ENCODE measurements at places on chromosomes 6 and 20. TPM values are rescaled to one million over a fixed set of nuclear protein-coding genes. Genes with fewer than 3 reads are reported as not detected.
A peak's percentile ranks its signal among the peaks of the same experiment; 100 is the strongest.

FAM83B gene
- total RNA-seq: not detected

KIF25 gene
- total RNA-seq: not detected

FAM184A gene
- total RNA-seq: not detected

GPR63 gene
- total RNA-seq: 0.11 TPM

PROCR gene
- 44.3 TPM for total RNA-seq

BFSP1 gene
- total RNA-seq: 0.32 TPM

PEX3 gene
- 20.1 TPM for total RNA-seq

MAK gene
- total RNA-seq: not detected

PRSS16 gene
- not detected for total RNA-seq

BPIFB4 gene
- total RNA-seq: not detected

DNA sequence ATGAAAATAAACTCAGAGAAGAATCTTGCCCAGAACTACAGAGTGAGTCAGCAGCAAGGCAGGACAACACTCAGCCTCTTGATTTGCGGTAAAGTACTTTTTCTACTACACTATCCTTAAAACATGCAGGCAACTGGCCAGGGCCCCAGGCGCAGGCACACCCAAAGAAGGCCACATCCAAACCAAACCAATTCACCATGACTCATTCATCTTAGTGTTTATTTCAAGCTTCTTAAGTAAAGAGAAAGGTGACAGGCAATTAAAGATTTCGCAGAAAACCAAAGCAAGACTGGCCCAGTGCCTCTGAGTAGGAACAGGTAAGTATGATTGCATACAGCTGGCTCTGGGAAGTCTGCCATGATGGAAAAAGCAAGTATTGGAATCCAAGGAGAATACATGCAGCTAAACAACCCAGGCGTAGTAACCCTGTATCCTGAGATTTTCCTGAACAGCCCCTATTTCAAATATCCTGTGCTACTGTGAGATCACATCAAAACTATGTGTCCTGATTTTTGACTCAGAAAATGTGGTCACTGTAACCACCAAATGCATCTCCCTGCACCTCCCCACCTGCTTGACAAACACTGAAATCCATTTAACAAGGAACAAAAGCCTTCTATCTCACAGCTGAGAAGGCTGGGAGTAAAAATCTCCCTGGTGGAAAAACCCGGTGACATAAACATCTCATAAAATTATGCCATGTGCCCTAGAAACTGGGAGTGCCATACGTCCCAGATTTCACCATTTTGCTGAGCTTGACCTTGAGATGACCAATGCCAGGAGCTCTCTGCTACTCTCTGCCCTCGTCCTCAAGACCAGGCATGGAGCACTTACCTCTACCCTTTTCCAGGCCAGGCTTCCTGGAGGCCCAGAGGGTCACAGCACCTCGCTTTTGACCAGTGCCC is 12.4 kb downstream of the WFDC3 start:
- DNase-seq: peak; percentile 98

DNA sequence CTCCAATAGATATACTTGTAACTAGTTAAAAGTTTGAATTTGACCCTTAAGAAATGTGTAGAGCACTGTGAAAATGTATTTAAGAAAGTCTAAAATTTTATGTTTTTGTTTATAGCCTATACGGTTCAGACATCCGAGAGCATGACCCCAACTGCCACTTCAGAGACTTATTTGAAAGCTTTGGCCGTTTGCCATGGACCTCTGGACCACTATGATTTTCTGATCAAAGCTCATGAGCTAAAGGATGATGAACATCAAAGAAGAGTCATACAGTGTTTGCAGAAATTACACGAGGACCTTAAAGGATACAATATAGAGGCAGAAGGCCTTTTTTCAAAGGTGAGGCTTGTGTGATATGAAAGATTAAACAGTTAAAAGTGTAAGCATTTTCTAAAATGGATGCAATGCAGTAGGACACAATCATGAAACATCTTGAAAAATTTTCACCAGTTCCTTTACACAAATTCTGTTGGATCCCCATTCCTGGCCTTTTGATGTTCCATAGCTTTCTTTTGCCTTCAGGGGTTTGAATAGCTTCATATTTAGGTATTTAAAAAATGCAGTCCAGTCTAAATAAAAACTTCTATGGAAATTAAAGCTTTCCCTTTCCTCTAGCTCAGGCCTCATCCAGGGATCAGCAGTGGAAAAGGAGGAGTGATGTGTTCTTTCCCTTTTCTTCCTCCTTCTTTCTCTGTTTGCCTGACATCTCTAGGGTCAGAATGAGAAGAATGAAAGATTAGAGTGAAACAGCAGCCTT is 29.0 kb downstream of the AFG1L start:
- DNase-seq: no peak

DNA sequence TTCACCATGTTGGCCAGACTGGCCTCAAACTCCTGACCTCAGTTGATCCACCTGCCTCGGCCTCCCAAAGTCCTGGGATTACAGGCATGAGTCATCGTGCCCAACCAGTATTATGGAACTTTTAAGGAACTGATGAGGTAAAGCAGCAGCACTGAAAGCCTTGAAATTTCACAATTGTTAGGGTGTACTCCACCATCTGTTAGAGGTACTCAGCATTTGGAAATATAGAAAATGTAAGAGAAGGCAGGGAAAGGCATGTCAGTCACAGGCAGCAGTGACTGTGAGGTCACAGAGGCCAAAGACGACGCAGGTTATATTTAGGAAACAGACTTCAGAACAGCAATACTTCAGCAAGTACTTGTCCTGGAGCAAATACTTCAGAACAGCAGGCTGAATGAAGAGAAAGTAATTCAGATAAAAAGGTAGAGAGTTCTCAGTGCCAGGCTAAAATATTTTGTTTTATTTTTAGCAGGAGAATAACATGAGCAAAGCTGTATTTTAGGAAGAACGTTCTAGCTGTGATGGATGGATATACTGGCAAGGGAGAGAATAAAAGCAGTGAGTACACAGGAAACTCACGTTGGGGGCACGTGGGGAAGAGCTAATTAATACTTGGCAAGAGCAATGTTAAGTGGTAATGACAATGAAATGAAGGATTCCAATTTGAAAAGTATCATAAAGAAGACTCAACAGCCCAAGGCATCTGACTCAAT is 67.2 kb downstream of the DTNBP1 start:
- no peak for DNase-seq

DNA sequence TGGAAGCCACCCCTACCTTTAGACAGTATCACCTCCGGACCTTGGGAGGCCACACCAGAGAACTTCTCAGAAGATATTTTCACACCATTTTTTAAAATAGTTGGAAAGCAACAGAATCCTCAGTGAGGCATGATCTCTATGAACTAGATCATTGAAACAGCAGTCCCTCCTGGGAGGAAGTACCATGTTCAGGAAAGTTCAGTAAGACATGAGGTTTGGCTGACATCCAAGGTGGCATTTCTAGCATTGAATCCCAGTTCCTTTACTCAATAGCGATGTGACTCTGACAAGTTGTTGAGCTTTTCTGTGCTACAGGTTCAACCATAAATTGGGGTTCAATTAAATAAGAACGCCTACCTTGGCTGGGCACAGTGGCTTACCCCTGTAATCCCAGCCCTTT is 169.0 kb downstream of the TBC1D7 start:
- DNase-seq: no peak

DNA sequence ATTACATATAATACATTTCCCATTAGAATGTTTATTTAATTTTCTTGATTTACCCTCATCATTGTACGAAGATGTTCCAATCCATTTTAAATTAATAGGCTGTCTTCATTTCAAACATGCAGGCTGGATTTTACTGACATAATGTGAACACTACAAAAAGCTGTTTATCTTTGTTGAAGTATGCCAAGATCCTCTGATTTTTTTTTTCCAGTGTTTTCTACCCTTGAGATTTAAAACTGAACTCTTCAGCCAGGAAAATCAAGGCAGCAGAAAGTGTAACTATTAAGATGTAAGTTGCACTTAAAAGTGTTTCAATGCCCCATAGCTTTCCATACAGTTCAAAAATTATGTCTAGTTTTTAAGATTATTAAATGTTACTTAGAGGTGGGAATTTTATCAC is 43.5 kb downstream of the PRKN start:
- no peak for DNase-seq

DNA sequence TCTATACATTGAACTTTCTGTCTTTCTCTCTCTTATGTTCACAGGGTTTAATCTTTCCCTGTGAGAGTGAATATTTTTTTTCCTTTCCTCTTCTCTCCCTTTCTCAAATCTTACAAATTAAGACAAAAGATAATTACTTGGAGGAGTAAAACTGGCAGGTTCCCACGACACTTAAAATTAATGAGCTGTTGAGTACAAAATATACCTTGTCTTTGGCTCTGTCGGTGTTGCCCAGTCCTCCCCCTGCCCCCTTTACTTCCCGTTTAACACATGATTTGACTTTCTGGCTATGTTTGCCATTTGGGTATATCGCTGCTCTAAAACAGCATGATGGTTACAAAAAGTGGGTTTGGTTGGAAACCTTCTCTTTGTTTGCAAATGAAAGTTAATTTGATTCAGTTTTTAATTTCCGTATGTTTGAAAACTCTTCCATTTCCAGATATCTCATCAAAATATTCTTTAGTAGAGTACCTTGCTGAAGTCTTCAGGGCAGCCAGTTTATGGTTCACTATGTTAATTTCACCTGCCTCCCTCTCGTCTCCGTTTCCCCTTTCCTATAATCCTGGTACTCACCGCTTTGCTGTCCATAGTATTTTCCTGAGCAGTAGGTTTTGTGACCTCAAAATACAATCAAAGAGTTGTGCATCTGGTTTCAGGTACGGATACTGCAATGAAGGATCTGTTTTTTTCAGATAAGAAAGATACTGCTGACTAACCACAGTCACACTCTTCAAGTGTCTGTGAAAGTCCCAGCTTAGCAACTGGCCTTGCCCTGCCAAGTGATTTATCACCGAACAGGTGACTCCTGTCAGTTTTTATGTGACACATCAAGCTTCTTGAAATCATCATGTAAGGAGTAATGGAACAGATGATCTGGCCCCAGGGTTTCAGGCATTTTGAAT is 181.2 kb downstream of the DTNBP1 start:
- DNase-seq: no peak

DNA sequence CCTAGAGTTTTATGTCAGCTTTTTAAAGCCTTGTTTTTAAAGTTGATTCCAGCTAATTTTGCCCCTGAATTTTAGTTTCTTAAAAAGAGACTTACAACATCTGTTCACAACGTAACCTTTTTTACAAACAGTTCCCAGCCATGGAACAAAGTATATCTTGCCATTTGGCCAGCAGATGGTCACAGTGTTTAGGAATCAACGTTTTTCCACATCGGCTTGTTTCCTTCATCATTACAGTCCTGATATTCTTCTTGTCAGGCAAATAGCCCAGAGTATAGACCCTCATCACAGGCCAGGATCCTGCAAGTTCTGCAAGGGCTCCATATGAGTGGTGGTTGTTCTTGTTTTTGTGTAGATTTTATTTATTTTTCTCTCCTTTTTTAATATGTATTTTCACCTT is 341.7 kb upstream of the HTR1E start:
- no peak for DNase-seq

- peak; percentile 77 for DNase-seq
Observed at GRCh38 chr20:49245921-49246740, 26.9 kb downstream of the DDX27 start.

DNA sequence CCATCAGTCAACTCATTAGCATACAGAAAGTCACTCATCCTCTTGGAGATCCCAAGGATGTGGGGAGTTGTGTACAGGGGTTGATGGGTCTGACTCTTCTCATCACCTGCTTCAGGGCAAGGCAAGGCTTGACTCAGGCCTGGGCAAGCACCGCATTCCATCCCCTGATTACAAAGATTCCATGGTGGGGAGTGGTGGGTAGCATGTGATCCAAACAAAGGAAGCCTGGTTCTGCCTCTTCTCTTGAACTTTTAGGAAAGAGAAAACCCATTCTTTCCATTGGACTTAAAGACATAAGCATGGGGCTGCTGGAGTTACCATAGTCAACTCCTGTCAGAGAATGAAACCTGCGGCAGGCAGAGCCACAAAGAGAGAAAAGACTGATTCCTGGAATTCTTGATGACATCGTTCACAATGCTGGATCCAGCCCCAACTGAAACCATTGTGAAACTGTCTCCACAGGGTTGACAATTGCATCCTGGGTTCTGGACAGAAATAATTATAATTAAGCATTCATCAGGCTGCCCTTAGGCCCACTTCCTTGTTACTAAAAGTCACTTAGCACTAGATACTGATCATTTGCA is 235.8 kb upstream of the KCNG1 start:
- peak; percentile 51 for DNase-seq

DNA sequence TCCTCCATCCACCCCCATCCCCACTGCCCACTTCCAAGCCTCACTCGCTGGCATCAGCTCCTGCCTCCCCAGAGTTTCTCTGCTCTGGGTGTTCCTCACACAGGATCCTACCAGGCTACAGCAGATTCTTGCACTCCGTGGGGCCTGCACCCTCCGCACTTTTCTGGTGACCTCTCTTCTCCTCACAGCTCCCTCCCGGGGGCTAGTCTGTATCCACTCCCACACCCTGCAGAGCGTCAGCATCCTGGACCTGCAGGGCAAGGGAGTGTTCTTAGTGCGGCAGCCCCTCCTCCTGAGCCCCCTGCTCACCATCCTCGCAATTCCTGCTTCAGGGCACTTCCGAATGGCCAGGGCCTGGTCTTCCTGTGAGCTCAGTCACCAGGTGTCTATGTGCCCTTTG is 224.2 kb downstream of the DLL1 start:
- DNase-seq: no peak

DNA sequence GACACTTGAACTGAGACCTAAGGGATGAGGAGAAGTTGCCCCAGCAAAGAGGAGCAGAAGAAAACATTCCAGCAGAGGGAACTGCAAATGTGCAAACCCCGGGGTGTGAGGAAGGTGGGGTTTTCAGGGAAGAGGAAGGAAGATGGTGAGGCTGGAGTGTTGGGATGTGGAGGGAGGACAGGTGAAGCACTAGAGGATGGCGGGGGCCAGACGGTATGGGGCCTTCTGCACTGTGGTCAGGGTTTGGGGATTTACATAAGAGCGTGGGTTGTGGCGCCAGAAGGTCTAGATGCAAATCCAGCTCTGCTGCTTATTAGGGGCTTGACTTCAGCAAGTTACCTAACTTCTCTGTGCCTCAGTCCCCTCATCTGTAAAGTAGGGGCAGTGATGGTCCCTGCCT is 16.0 kb downstream of the DLGAP4 start:
- no peak for DNase-seq

DNA sequence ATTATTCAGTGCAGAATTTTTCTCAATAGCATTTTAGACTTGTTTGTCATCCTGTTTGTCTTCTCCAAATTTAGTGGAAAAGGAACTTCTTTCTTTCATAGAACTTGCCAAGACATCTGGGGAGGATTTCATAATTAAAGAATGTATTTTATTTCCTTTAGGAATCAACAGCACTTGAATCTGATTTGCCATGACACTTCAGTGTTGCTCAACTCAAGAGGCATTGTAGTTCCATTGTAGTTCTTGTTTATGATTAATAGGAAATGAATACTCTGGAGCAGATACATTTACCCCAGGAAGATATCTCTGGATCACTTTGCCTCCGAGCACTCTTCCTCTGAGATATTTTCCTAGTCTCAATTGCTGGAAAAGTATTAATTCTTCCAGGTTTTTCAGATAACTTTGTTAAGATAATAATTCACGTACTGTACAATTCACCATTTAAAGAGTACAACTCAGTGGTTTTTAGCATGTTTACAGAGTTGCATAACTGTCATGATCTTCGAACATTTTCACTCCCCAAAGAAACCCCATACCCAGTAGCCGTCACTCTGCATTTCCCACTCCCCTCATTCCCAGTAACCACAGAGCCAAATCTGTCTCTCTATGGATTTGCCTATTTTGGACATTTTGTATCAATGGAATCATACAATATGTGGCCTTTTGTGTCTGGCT is 29.7 kb downstream of the AKAP12 start:
- DNase-seq: peak; percentile 83
